Breast epithelium (tissue), 4 donors: ENCODE measurements at places on chromosomes 2 and 18. TPM values are rescaled to one million over a fixed set of nuclear protein-coding genes. Genes with fewer than 3 reads are reported as not detected.

DNA sequence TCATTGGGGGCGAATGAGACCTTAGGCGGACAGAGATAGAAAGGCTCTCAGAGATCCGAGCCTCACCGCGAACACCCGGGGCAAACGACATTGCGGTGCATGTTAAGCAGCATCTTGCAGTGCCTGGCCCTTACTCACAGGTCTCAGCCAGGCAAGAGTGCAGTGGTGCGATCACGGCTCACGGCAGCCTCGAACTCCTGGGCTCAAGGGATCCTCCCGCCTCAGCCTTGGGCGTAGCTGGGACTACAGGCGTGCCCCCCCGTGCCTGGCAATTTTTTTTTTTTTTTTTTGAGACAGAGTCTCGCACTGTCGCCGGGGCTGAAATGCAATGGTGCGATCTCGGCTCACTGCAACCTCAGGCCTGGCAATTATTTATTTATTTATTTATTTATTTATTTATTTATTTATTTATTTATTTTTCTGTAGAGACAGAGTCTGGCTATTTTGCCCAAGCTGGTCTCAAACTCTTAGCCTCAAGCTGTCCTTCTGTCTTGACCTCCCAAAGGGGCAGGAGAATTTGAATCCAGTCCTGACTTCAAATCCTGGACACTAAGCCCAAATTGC lies 1.3 kb downstream of the LAMA3 start:
- no peak for DNase-seq

DNA sequence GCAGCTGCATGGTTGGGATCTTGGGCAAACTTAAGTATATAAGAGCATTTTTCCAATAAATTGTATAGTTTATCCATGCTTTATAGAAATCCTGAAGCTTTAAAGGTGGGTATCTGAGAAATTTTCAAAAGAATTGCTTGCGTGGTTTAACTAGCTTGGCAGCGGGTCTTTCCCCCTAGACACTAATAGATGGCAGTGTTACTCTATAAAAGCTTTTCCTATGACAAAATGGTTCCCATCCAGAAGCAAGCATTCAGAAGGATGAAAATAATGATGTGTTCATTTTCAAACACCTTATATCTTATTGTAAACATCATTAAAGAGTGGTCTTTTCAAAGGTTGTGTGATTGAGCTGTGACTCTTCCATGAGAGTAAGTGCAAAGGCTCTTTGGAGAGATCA lies 45.9 kb downstream of the KDM3A start:
- DNase-seq = no peak

GRCh38 chr2:130259594-130259993 lies 61.4 kb upstream of the TUBA3E start:
- no peak for DNase-seq

DNA sequence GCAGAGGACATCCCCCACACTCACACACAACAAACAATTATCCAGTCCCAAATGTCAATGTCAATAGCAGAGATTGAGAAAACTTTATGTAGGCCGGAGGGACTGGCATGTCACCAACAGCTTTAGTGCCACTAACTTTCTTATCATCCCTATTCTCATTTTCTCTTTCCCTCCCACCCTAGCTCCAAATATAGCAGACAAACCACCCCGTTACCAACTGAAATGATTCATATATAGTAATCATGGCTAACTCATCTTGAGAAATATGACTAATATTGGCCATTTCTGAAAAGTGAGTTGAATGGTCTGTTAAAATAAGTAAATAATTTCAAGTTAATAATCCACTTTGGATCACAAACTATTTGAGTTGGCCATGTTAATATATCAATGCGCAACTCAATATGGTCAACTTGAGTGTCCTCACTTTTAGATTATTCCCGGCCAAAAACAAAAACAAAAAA lies 242.1 kb upstream of the RND3 start:
- no peak for DNase-seq

DNA sequence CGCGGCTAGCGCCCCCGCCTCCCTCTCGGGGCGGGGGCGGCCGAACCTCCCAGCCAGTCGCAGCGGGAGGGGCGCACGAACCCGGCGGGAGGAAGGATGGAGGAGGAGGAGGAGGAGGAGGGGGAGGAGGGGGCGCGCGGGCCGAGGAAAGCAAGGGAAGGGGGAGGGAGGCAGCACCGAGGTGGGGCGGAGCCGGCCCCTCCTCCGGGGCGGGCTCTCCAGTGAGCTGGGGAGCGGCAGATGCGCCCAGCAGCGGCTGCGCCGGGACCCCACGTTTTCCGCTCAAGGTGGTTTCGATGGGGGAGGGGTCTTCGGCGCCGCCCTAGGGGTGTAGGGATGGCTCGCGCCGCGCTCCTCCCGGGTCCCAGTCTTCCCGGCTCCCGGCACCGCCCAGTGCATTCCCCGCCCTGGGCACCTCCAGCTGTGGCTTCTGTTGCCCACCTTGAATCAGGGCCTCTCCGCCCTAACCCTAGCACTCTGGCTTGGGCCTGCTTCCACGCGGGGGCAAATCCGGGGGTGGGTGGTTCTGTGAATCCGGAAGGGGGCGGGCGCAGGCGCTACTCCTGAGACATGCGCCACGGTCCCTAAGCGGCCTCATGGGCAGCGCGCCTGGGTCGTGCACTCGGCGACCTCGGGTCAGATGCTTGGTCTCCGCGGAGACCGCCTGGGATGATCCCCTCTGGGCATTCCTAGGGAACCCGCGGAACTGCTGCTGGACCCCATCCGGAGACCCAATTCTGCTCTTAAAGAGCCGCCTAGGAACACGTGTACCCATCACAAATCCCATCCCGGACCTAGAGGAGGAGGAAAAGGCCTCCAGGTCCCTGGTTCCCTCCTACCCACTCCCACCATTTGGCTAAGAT lies at the start of gene FBXO41:
Gene FBXO41, minus strand, starts transcription at position 183 of the 863 bp plus-strand sequence. CDS start 14,848 bp downstream, outside the sequence.
- no peak for DNase-seq

- no peak for DNase-seq
Measured at GRCh38 chr18:63374540-63374939, 7.5 kb upstream of the KDSR start.

DNA sequence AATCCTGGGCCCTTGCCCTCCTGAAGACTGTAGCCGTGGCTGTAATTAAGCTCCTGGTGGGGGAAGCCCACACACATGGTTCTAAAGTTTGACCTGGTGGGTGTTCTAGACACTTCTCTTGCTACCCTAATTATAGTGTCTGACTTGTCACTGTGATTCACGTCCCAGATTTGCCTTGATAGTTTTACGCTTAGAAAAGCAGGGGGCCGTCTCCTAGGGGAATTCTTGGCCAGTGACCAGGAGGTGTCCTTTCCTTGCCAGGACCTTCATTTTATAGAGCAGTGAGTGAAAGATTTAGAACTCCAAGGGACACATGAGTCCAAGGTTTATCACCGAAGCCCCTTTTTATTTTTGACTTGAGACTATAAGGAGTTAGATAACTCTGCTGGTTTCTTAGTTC lies 9.0 kb downstream of the TMEM214 start:
- DNase-seq = no peak

DNA sequence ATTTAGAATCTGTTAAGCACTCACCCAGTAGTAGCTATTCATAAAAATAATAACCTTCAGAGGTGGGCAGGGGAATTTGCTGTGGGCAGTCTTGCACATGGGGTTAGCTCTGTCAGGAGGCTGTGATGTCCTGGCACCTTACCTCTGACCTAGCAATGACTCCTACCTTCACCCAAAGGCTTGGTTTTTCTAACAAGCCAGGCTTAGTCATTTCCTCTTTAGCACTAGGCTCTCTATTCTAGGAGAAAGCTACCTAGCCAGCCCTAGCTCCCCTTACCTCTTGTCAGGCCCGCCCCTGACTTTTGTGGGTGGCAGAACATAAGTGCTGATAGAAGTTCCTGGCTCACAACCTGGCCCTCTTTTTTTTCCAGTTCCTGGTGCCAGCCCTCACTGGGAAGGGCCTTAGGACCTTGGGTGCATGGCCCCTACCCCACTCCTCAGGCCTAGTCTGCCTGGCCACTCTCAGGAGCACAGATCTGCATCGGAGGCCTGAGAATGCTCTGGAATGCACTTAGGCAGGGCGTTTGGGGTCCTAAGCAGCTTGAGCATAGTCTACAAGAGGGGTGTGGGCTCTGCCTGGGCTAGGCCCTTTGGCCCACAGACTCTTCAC lies 17.7 kb downstream of the CPLX4 start:
- no peak for DNase-seq

GRCh38 chr2:112795774-112796173 lies 11.5 kb upstream of the IL1A start:
- DNase-seq = no peak

DNA sequence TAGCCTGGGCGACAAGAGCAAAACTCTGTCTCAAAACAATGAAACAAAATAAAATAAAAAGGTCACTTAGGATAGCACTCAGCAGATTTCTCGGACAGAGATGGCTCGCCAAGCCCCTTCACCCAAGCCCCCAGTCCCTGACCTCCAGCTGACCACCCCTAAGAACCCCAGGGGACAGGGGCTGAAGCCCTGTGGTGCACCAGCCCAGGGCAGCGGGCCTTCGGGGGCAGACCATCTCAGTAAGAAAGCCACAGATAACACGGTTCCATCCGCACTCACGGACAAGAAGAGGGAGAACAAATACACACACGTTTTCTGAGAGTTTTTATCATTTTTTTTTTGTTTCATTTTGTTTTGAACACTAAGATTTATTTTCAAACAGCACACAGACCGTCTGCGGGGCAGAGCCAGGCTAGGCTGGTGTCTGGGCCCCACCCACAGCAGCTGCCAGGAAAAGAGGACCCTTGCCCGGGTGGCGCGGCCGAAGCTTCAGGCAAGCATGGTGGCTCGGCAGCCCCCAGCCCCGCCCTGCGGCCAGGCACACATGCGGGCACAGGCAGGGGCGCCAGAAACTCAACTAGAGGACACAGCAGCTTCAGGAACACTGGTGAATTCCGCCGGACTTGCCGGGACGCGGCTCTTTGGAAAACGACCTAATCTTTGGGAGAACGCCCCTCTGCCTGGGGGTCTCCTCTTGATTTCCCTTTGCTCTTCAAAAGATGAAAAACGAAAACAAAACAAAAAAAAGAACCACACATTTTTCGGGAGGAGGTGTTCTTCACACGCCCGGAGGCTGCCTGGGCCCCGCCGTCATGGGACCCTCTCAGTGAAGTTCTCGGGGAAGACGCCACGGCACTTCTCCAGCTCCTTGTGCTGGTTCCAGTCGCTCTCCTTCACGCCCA lies 59.0 kb downstream of the BIN1 start:
- no peak for DNase-seq

DNA sequence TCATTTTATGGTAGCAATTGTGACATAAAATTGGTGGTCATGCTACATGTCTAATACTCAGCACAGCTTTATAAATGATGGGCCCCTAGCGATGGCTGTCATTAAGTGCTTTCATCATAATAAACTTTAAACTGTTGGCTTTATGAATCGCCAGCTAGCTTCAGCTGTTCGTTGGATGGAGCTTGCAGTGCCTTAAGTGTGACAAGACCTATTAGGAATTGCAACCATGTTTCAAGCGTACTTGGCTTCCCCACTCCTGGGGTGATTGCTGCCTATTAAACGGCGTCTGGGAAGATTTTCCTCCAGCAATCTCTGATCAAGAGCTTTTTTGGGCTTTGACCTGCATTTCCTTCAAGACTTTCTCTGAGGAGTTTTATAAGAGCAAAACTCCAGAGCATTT lies 164.5 kb upstream of the SIX3 start:
- no peak for DNase-seq

DNA sequence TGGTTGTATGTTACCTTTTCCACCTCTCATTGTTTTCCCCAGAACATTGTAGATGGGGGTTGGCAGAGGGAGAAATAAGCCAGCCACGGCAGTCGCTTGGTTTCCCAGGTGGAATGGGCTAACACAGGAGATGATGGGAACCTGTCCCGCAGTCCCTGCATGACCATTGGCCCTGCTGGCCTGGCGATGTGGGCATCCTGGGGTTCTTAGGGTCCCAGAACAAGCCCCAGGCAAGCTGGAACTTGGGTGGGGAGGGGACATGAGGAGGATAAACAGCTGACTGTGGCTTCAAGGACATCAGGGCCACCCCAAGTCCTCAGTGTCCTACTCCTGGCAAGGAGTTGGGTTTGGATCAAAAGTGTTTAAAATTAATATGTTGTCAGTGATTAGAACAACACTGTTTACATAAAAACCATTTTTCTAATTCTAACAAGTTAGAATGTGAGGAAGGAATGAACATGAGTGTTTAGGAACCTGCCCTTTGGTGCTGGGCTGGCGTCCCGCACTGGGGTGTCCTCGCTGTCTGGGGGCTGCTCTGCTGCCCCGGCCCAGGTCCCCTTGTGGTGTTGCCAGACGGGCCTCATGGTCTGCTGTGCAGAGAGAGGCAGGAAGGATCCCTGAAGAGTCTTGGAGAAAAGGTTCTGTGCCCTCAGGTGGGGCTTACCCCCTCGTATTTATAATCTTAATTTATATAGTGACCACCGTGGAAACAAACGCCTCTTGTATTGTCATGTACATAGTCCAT lies 95.1 kb downstream of the USP40 start:
- no peak for DNase-seq

- no peak for DNase-seq
Measured at GRCh38 chr2:113080134-113080533, 12.4 kb downstream of the IL1F10 start.

GRCh38 chr2:125070726-125071505 lies 1045.8 kb downstream of the CNTNAP5 start:
- no peak for DNase-seq

DNA sequence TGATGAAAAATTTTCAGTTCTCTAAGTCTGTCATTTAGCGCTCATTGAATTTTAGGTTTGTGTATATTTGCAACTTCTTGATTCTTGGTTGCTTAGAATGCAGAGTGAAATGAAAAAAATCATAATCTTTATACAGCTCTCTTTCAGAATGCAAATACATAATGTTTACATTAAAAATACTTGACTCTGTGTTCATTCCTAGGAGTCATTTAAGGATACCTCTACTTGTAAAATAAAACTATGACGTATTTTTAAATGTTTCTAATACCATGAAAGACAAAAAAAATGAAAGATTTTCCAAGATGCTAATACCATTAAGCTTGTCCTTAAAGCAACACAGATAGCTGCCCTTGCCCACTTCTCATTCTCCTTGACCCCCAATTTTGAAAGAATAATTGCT lies 259.0 kb downstream of the L3MBTL4 start:
- DNase-seq = no peak

- DNase-seq = no peak
Measured at GRCh38 chr18:48514786-48515185, 24.0 kb upstream of the CTIF start.

- DNase-seq = no peak
Measured at GRCh38 chr18:1796636-1797035, 774.7 kb downstream of the METTL4 start.

DNA sequence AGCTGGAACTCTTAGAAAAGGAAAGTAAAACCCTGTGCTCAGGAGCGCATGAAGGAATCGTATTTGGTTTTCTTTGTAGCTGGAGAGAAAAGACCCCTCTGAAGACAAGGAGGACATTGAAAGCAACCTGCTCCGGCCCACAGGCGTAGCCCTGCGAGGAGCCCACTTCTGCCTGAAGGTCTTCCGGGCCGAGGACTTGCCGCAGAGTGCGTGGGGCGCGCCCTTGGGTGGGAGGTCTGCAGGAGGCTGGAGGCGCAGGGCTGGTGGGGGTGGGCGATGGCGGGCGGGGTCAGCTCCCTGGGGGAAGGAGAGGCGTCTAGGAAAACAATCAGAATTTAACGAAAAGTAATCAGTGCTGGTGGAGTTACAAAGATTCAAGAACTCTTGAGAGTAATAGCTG lies 72.8 kb downstream of the DYSF start:
- DNase-seq = no peak

Gene RFX8
- 3.8 TPM for total RNA-seq

Gene ZSCAN30
- total RNA-seq = 21.3 TPM

Gene NDC80
- 0.44 TPM for total RNA-seq

Gene CYBRD1
- 396 TPM for total RNA-seq

Gene LAMA3
- total RNA-seq = 43.4 TPM

Gene TCF7L1
- total RNA-seq = 6.9 TPM

Gene FHOD3
- total RNA-seq = 13.1 TPM

Gene METAP1D
- 6.2 TPM for total RNA-seq

Gene EMILIN1
- 25.6 TPM for total RNA-seq
